ENCODE measurements at places on chromosomes 11 and 22.

GRCh38 chr11:85902353-85902752 lies 47.2 kb downstream of the CCDC83 start:
- no peak for DNase-seq

DNA sequence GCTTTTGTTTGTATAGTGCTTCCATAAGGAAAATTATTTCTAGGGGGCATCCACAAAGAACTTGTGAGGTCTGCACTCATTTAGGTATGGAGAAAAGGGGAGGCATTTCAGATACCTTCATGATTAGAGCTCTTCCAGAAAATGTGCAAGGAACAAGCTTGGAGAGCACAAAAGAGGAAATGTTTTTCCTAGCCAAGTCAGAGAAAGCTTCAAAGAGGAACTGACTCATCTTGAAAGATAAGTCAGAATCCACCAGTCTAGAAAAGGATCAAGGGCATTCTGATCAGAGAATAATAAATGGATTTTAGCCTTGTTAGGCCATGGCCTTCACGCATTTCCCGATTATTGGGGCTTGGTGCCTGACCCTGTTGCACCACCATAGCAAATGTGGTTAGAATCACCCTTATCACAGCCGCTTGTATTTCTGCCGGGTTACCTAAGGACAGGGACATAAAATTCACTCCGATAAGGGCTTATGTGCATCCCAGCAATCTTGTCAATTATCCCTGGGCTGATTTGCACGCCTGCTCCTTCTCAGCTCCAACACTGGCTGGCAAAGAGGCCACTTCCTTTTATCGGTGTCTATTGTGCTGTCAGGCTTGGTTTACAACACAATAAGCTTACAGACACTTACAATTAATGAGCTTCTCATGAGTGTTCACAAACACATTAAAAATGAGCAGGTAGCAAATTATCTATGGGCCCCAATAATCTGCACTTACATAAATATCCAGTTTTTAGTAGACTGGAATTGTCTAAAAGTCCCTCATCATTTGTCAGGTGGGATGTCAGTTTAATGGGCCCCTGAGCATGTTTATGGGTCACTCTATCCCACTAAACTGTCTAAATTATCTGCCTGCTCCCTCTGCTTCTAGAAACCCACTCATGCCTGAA lies 613.5 kb downstream of the SOX6 start:
- DNase-seq = no peak

DNA sequence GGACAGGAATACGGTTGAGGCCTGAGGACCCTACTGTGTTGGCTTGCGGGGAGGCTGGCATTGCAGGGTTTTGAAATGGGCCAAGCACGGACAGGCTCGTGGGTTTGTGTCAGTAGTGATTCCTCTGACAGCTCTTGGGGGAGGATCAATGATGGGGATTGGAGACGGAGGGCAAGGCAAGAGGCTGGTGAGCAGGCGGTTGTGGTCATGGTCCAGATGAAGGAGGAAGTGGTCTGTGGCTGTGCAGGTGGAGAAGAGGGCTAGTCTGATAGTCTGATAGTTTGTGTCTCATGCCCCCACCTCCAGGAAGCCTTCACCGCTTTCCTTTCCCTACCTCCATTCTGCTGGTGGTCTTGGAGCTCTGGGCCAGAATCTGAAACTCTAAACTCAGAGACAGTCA lies 3.0 kb downstream of the MAFF start:
- DNase-seq = no peak

DNA sequence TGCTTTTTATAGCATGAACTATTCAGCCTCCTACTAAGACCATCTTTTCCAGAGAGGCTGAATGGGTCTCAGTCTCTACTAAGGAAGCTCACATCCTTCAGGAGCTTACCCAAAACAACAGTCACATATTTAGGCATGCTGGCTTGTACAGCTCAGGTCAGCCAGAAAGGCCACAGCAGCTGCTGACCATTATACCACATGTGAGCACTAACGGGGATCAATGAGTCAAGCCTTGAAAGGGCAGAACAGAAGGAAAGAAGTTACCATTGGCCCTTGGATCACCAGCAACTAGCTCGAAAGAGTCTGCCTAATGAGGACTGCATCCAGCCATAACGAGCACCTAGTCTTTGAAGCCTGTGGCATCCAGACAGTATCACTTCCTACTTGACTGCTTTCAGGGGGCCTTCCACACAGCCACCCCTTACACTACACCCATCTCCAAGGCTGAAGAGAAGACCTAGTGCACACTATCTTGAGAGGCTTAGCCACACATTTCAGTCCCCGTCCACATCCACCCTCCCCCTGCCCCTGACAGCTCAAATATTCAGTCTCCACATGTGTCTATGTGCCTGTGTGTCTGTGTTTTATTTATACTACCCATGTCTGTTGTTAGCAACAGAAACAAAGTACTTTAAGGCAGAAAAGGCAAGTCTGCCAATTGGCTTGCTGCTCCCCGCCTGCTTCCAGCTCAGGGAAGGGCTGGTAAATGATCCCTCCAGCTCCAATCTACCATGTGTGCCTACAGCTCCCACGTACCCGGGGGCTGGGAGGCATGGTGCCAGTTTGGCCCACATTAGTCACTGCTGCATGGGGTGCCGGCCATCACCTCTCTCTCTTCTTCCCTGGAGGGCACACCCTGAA lies 95.5 kb downstream of the RPL27A start:
- DNase-seq = no peak

DNA sequence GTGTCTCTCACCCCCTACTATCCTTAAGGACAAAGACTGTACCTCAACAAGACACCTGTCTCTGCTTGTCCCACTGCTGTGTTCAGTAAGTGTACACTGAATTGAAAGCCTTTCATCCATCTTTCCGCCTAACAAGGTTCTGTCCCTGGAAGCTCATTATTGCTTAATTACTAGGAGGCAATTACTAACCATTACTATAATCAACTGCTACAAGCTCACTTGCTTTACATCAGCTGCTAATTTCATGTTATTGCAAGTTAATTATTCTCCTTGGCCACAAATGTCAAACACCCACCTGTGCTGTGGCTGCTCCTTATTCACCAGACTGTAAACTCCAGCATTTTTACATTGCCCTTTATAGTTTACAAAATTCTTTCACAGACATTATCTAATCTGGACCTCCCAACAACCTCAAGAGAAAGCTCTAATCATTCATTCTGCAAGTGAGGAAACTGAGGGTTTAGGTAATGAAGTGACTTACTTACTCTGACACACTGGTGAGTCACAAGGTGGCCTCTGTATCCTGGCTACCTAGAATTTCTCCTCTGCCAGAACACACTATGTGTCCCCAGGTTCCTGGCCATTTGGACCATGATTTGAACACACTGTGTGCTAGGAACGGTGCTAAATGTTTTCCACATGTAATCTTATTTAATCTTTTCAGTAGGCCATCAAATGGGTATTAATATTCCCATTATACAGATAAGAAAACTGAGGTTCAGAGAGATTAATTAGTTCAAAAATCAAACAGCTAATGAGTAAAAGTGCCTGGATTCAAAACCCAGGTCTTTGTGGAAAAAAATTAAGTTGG lies 66.7 kb downstream of the RAB30 start:
- no peak for DNase-seq

Data from D341Med (cell line).